ENCODE measurements at places on chromosomes 11 and 22.

DNA sequence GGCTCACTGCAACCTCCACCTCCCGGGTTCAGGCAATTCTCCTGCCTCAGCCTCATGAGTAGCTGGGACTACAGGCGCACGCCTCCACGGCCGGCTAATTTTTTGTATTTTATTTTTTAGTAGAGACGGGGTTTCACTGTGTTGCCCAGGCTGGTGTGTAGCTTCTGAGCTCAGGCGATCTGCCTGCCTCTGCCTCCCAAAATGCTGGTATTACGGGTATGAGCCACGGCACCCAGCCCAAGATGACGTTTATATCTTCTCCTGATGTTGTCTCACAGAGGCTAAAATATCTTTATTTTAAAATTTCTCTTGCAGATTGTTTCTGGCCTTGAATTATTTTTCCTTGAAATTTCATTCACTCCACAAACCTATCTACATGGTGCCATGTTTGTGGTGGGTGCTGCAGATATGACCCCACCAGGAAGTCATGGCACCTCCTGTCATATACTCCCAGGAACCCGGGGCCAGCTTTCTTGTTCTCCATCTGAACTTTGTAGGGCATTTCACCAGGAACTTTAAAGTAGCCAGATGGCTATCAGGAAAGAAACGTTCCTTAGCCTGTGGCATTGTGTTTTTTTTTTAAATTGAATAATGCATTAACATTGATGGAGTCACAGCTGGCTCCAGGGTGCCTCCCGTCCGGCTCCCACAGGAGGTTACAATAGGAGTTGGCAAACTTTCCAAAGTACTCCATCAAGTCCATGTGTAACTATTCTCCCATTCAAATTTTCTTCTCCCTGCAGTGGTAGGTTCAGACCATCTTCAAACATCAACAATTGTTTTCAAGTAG is 42.0 kb upstream of the LIPT2 start:
- no peak for DNase-seq

DNA sequence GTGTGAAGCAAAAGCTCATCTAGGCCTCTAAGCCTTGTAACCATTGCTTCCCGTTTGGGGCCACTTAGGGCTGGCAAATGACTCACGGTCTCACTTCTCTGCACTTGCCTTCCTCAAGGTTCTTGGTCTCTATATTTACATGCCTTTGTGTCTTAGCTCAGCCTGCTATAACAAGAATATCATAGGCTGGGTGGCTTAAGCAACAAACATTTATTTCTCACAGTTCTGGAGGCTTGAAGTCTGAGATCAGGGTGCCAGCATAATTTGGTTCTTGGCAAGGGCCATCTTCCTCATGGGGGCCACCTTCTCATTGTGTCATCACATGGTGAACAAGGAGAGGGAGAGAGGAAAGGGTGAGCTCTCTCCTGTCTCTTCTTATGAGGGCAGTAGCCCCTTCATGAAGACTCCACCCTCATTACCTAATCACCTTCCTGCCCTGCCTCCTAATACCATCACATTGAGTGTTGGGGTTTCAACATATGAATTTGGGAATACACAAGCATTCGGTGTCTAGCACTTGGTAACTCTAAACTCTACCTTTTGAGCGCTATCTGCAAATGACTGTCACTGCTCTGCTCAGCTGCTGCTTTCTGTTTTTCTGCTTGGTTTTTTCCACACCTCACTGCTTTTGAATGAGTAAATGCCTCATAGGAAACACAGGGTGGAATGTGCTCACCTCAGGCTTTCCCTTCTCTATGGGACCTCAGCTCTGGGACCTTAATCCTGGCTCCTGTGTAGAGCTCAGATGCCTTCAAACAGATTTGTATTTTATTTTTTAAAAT is 16.2 kb upstream of the ME3 start:
- no peak for DNase-seq

DNA sequence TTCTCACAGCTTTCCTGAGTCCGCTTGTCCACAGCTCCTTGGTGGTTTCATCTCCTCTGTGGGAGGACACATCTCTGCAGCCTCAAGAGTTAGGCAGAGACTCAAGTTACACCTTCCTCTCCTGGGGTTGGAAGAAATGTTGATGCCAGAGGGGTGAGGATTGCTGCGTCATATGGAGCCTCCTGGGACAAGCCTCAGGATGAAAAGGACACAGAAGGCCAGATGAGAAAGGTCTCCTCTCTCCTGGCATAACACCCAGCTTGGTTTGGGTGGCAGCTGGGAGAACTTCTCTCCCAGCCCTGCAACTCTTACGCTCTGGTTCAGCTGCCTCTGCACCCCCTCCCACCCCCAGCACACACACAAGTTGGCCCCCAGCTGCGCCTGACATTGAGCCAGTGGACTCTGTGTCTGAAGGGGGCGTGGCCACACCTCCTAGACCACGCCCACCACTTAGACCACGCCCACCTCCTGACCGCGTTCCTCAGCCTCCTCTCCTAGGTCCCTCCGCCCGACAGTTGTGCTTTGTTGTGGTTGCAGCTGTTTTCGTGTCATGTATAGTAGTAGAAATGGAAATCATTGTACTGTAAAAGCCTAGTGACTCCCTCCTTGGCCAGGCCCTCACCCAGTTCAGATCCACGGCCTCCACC is 11.7 kb downstream of the RASD2 start:
- no peak for DNase-seq

DNA sequence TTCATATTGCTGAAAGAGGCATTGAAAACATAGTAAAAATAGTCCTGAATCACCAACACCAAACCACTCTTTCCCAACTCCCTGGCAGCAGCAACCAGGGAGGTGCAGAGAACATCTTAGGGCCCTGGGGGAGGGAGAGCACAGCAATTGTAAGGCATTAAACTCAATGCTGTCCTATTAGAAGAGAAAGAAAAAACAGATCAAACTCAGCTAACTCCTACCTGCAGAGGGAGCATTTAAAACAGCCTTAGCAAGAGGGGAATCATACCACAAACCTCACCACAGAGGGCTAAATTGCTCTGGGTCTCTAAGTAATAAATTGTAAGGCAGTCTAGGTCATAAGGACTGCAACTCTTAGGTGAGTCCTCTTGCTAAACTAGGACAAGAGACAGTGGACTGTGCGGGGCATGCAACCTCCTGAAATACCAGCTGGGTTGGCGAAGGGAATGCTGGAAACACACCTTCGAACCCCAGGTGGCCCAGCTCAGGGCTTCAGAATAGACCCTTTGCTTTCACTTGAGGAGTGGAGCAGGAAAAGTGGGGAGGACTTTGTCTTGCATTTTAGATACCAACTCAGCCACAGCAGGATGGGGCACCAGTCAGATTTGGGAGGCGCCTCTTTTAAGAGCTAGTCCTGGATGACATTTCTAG is 697.1 kb upstream of the FAT3 start:
- no peak for DNase-seq

DNA sequence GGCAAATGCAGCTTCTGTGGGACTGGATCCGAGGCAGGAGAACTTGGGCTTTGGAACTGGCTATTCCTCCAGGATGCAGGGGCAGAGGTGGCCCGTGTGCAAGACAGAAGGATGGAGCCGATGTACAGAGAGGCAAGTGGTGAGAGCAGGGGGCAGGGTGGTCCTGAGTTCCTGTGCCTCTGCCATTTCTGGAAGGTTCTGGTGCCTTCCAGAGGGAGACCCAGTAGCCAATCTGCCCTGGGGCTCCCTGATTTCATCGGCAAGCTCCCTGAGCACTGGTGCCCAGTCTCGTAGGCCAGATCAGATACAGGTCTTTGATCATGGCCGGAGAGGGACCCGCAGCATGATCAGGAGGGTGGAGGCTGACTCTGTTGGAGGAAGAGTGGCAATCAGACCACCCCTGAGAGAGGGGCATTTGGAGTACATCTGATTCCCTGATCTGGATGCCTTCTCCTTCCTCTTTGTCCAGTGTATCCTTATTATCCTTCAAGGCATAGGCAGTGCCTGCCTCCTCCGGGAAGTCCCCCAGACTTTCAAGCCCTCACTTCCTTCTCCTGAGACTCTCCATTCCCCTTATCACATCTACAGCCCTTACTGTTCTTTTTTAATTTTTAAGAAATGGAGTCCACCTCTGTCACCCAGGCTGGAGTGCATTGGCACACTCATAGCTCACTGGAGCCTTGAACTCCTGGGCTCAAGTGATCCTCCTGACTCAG is 9.7 kb downstream of the MRGPRD start:
- no peak for DNase-seq

DNA sequence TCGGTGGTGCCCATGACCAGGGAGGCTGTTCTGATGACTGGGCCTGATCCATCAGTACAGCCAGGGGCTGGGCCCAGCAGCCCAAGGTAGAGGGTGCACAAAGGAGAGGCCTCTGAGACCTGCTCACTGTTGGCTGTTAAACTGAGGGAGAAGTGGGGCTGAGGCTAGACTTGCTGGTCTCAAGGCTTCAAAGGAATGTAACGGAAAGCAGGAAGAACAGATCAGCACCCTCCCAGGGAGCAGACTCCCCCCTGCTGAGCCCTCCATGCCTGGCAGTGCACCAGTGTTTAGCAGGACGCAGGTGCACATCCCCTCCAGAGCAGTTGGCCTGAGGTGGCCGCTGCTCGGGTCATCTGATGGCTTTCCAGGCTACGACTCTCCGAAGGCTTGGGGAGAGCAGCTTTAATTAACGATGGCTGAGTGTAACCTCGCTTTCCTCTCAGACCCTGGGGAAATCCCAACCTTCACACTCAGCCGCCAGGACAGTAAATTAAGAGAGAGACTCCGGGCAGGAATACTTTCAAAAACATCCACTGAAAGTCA is 255.7 kb upstream of the NARS2 start:
- DNase-seq, result no peak

GRCh38 chr11:87083029-87083428 is 45.3 kb downstream of the TMEM135 start:
- DNase-seq, result no peak

GRCh38 chr22:22810018-22810427 is 77.6 kb upstream of the IGLL5 start:
- no peak for DNase-seq

- DNase-seq, result no peak
Observed at GRCh38 chr11:124920870-124921609, 2.0 kb downstream of the HEPN1 start.

- DNase-seq, result no peak
Observed at GRCh38 chr11:65246506-65246905, 15.3 kb upstream of the POLA2 start.

- DNase-seq, result no peak
Observed at GRCh38 chr22:41732096-41732772, 32.9 kb downstream of the MEI1 start.

DNA sequence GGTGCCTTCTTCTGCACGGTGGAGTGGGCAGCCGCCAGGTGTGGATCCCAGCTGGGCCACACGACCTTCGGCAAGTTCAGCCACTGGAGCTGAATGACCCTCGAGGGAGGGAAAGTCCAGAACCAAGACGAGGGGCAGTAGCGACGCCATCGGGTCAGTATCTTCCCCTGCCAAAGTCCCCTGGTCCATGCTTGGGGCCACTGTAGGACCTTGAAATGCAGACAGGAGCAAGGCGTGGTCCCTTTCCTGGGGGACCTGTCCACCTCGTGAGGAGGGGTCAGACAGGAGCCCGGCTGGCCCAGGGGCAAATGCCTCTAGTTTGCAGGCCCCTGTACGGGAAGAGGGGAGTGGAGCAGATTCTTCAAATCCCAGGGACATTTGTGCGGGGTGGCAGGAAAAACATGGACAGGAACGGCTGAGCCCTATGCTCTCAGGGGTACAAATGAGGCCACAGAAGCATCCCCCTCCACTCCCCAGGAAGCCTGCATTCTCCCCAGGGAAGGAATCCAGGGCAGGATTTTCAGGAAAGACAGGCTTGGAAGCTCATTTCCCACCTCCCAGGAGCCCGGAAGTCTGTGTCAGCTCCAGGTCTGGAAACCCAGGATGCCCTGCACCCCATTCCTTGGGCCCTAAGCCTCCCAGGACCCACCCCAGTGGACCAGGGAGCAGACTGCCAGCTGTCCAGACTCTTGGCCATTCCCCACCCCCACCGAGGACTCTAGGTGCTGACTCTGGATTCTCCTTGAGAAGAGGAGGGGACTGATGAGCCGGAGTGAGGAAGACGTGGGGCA is 6.6 kb downstream of the SHANK2 start:
- no peak for DNase-seq

DNA sequence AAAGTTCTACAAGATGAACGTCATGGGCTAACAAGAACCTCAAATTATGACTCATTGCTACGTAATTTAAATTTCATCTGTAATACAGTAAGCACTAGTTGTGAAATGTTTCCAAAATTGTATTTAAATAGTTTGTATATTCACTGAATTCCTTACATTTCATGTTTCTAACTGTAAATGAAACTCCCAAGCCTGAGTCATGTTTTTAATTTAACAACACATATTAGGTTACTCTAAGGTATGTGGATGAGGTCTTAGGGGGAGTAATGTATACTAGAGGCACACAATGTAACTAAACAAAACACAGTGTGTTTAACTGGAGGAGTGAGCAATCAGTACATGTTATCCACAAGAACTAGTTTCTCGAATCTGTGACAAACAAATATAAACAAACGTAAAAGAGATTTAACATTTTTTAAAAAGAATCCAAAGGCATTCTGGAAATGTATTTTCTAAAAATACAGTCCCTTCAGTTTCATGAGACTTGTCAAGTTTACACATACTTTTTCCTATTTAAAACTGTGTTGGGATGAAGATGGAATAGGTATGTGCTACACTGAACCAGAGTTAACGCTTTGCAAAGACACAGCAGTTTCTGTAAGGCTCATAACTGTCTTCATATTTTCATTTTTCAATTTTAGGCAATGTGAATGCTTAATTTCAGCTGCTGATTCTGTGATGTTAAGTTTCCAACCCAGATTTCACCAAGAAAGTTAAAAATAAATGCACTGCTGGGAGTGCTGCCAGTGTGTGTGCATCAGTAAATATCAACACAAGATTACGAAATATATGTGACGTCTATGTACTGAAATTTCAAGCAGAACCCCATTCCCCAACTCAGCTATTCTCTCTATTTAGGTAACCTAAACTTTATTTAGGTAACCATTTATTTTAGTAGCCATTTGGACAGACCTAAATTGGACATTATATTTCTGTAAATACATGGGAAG is 52.6 kb downstream of the PITPNB start:
- DNase-seq, result peak; percentile 91

GRCh38 chr22:44891293-44891747 is 118.5 kb downstream of the PHF21B start:
- DNase-seq, result no peak

- DNase-seq, result no peak
Observed at GRCh38 chr11:1879941-1880720, 11.6 kb downstream of the PRR33 start.

DNA sequence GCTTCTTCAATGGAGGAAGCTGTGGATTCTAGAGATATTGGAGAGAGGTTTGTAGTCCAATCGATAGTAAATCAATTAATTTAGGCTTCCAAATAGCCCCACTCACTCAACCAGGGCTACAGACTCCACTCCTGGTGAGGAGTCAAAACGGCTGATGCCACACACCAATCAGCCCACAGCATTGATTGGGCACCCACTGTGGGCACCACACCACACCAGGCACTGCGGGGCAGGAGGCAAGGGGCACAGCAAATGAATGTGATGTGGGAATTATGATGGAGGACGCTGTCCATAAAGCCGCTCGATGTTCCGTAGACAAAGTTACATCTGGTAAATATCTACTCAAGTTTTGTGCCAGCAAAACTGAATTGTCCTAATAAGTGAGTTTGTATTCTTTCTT is 547.3 kb upstream of the CADM1 start:
- DNase-seq, result no peak

- no peak for DNase-seq
Observed at GRCh38 chr11:130519128-130519932, 70.9 kb downstream of the ADAMTS15 start.
